Adipose tissue (tissue), 3 donors: ENCODE measurements at places on chromosomes 12 and 14. TPM values are rescaled to one million over a fixed set of nuclear protein-coding genes. Genes with fewer than 3 reads are reported as not detected.

COX8C gene
- not detected for polyA plus RNA-seq

CLEC4A gene
- polyA plus RNA-seq: 2.8 TPM

CELA1 gene
- polyA plus RNA-seq: not detected

CRIP2 gene
- 47.0 TPM for polyA plus RNA-seq

MYO1H gene
- not detected for polyA plus RNA-seq

DIO3 gene
- polyA plus RNA-seq: 9.7 TPM

KIF26A gene
- polyA plus RNA-seq: 6.4 TPM

PLD4 gene
- polyA plus RNA-seq: 0.15 TPM

DHH gene
- 0.22 TPM for polyA plus RNA-seq

PPP1CC gene
- polyA plus RNA-seq: 58.1 TPM

MGST1 gene
- polyA plus RNA-seq: 1,392 TPM

IPO4 gene
- polyA plus RNA-seq: 11.7 TPM
